ACHN (cell line): ENCODE measurements at places on chromosomes 11 and 22.

DNA sequence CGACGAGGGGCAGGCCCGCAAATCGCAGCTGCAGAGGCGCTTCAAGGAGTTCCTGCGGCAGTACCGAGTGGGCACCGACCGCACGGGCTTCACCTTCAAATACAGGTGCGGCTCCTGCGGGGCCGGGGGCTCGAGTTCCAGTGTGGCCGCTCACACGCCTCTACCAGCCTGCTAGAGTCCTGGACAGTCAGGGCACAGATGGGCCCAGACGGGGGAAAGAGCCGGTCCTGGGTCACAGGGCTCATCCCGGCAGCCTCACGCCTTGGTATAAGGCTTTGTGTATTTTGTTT, 506 bp downstream of the MCM5 start:
- no peak for DNase-seq

- DNase-seq, result no peak
These were observed 65.0 kb upstream of the POU2AF1 start for GRCh38 chr11:111444040-111444439.

GRCh38 chr11:16979703-16980622, 34.3 kb downstream of the PLEKHA7 start:
- no peak for DNase-seq

DNA sequence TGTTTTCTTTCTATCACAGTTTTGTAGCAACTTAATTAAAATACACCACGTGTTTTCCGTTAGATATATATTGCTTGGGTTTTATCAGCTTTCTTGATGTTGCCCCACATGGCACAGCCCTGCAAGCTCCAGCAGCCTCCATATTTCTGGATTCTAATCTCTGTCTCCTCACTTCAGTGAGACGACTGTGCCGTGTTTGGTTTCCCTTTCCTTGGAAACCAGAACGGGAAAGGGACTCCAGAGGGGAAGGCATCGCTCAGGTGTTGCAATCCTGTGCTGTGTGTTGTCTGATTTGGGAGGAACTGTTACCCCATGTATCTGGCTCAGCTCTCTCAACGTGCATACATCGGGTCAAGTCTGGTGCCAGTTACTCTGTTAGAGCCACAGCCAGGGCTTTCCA, 464.2 kb upstream of the B3GAT1 start:
- DNase-seq, result no peak

DNA sequence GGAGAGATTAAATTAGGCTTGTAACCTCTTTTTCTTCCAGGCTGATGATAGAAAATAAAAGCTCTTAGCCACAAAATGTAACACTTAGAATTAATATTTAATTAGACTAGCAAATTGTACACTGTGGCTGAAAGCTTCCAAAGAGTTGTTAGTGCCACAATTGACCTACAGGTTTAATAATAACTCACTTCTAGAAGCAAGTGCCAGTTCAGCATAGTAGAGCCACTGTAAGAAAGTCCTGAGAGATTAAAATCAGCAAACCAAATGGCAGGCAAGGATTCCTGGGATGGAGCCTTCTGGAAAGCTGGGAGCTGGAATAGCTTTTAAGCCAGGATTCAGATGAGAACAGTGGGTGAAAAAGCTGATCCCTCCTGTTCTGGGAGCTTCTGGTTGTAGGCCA, 131.0 kb downstream of the ELP4 start:
- no peak for DNase-seq

DNA sequence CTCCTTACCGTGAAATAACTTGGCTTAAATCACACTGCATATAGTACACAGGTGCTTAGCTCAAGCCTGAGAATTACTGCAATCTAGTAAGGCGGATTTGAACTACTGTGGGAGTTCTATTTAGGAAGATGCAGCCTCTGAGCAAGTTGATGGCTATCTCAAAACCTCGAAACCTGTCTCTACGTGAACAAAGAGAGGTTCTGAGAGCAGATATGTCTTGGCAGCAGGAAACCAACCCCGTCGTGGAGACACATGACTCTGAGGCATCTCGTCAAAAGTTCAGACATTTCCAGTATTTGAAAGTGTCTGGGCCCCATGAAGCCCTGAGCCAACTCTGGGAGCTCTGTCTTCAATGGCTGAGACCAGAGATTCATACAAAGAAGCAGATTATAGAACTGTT, 5.9 kb downstream of the ZNF215 start:
- DNase-seq, result no peak

- DNase-seq, result no peak
These were observed 118.3 kb upstream of the RCN1 start for GRCh38 chr11:31972623-31973022.

DNA sequence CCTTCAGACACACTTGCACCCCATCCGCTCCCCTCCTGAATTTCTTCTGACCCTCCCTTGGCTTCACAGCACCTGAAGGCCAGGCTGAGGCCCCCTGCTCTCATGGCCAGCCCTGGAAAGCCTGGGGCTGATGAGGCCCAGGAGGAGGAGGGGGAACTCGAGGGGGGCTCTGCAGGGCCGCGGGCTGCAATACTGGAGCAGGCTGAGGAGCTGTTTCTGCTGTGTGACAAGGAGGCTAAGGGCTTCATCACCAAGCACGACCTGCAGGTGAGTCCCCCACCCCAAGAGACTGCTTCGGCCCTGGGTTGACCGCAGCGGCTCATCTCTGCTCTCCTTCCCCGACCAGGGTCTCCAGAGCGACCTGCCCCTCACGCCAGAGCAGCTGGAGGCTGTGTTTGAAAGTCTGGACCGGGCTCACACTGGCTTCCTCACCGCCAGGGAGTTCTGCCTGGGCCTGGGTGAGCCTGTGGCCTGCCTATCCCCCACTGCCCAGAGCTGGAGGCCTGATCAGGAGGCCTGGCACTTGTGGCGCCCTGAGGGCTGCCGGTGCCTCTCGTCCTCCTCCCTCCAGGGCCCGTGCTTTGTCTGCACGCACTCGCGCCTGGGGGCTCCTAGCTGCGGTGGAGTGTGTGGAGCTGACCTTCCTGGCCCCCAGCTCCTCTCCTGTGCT, 922 bp downstream of the CRACR2B start:
- DNase-seq, result no peak

GRCh38 chr11:95915051-95915450, 8.9 kb downstream of the MTMR2 start:
- DNase-seq, result no peak

DNA sequence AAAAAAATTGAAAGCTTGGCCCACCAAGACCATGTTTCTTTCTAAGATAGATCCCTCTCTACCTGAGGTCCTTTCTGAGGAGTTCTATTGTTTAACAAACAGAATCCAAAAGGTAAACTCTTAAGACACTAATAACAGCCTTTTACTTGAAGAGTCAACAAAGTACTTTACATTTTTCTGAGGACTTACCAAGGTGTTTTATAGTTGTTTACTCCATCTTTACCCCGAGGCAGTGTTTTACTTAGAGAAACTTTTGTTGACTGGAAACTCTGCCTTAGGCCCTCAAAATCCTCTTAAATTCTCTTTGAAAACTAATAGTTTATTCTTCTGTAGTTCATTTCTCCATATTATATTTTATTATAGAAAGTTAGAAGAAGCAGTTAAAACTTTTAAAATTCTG, 49.7 kb upstream of the NOX4 start:
- no peak for DNase-seq

GRCh38 chr11:6655790-6656583, at the start of gene DCHS1:
Gene DCHS1, minus strand, starts transcription at chr11:6655809. Its CDS starts 14,196 bp downstream, at chr11:6641613.
- DNase-seq, result no peak

GRCh38 chr11:102410382-102410784, 42.2 kb downstream of the TMEM123 start:
- no peak for DNase-seq
